ENCODE measurements at places on chromosomes 13 and 19.

DNA sequence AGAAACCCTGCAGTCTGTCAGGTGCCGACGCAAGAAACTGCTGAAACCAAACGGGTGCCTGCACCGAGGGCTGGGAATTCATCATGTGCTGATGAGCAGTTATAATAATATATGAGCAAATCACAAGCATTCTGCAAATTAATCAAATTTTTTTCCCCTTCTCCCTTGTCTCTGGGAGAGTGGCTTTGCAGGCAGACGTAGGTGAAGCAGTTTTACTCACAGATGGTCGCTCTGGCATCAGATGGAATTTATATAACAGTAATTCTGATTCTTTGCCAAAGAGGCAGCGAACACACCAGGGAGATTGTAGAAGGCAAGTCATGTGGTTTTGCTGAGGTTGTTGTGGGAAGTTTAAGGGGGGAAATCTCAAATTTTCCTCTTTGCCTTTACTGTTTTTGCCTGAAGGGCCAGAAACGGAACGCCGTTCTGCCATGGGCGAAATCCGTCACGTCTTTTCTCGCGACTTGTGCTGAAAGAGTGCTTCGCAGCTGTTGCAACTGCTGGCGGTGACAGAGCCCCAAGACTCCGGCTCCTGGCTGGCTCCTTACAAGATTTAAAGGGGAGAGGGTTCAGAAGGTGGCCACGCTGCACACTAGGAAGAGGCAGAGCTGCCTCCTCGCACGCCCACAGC lies 320.1 kb downstream of the ZNF536 start:
- DNase-seq: peak; percentile 41

- DNase-seq: no peak
Measured at GRCh38 chr13:91353494-91353893, 6.0 kb downstream of the MIR17HG start.

DNA sequence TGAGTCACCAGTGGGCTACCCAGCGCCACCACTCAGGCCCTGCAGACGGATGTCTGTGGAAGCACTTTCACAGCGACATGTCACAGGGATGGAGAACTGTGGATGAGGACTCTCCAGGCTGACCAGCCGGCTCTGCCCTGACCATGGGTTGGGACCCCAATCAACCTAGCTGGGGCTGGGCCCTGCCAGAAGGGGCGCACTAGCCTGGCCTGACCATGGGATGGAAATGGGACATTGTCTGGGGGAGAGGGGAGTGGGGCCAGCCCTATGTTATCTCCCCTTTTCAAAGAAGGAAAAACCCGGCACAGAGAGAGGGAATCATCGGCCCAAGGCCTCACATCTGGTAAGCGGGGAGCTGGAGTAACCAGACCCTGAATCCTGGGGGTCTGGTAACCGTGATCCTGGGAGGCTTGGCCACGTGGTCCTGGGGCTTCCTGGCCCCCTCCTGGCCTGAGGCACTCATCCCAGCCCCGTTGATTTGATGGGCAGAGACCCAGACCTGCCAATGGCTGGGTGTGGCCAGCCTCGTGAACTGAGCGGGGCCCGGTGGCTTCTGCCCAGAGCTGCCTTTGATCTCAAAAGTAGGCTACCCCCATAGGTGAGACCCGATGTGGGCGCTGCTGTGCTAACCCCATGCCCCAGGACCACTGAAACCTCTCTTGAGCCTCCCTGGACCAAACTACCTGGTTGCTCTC lies 11.2 kb upstream of the SLC7A10 start:
- no peak for DNase-seq

GRCh38 chr13:111049791-111050538 lies 65.1 kb upstream of the ARHGEF7 start:
- DNase-seq: peak; percentile 68

DNA sequence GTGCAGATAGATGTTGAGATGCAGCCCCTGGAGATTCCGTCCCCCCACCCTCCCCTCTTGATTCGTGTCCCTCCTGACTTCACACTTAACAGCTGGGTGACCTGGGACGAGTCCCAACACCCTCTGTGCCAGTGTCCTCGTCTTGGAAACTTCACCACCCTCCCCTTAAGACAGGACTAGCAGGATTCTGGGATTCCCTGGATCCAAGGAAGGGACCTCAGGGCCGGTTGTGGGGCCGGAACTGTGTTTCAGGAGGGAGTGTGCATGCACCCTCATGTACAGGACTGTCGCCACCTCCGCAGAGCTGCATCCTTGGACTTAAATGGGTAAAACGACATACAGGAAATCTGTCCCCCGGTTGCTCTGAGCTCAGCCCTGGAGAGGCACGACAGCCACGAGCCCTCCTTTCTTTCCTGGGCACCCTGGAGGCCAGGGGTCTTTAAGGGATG lies 990 bp downstream of the MYO9B start:
- DNase-seq: peak; percentile 42

DNA sequence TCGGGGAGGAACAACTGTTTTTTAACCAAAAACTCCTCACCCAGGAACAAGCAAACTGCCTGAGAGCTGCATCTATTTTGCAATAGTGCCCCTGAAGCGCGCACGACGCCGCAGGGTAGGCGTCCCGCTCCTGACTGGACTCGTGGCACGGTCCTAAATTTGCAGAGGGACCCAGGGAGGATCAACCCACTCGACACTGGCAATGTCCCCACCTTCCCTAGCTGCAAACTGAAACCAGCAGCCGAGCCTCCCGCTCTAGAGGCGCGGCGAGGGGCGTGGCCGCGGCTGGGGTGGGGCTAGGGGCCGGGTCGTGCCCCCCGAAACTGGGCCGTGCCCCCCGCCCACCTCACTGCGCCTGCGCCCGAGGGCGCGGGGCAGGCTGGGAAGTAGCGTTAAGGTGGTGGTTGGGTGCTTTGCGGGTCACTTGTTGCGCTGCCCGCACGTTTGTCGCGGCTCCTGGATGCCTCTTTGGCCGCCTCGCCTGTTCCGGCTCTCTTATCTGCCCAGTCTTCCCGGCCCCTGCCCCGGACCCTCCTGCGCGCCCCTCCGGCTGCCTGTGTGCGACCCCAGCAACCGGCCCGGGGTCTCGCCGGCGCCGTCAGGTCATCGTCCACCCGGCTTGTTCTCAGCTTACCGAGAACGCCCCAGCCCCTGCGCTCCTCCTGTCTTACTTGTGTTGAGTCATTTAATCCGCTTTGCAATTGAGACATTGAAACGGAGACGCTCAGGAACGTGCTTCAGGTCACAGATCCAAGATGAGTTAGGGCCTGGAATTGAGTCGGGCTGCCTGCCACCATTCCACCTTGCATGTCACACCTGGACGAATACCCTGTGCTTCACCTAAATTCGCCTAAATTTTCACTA lies 37.9 kb upstream of the LSM14A start:
- DNase-seq: peak; percentile 80

DNA sequence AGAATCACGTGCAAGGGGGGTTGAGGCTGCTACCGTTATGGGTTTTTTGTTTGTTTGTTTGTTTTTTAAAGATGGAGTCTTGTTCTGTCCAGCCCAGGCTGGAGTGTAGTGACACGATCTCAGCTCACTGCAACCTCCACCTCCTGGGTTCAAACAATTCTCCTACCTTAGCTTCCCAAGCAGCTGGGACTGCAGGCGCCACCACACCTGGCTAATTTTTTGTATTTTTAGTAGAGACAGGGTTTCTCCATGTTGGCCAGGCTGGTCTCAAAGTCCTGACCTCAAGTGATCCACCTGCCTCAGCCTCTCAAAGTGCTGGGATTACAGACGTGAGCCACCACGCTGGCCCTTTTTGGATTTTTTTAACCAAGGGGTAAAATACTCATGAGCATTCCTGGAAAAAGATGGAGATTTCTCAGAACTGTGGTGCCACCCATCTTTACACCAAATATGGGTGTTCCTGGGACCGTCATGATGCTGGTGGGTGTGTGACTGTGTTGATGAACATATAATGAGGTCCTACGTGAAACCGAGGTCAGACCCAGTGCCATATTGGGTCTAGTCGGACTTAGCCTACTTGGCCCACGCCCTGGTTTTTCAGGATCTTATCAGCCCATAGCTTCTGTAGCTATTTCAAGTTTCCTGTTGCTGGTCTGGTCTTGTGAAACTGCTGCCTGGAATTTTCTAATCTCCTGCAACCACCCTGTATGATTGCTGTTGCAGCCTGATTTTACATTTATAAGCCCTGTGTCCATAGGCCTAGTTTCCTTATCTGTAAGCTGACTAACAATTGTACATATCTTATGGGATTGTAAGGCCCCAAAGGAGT lies 6.2 kb downstream of the PPP1R15A start:
- DNase-seq: peak; percentile 62

DNA sequence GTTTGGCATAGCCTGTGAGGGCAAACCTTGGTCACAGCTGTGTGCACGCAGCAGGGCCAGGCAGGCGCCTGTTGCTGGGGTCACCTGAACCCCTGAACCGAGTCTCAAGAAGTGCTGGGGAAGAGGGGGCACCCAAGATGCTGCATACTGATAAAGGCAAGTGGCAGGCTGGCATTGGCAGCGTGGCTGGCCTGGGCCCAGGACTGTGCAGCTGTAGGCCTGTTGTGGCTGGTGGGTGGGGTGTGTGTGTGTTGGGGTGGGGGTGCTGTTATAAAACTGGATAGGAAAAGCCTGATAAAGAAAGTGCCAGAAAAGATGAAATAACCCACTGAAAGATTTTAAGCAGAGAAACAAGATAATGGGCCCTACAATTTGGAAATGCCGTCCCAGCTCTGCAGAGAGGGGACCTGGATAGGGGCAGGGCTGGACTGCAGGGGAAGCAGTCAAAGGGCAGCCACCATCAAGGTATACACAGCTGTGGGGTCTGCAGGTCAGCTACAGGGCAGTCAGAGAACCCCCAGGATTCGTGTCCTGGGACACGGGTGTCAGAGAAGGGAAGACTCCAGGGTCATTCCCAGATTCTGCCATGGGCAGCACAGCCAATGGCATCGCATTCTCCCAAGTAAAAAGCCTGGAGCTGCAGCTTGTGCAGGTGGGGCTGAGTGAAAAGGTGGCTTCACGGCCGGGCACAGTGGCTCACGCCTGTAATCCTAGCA lies 33.2 kb downstream of the CILP2 start:
- no peak for DNase-seq

DNA sequence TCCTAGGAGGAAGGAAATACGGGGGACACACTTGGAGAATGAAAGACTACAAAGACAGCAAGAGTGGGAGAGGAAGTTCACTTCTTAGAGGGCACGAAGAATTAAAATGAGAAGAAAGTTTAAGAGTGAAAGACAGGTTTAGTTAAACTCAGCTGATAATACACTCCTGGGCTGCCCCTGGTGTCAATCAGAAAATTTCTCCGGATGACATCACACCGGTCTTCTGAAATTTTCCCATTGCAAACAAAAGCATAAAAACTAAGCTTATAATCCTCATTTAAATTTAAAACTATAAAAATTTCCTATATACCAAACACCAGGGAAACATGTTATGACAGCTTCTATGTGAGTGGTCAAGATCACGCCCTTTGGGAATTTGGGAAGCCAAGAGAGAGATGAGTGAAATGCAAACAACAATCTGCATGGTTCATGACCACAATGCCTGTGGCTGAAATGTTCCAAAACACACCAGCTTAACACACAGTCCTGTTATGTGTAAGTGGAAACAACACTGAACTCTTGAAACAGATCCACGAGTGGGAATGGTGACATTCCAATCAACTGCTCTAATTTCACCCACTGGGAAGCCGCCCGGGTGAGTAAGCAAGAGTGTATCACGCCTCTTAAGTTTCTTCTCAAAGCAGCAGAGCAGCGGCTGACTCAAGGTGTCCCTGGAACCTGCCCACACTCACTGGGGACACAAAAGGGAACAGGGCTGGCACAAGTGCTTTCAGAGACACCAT lies 49.0 kb downstream of the BRD4 start:
- peak; percentile 79 for DNase-seq

GRCh38 chr19:40716031-40716481 lies 630 bp downstream of the COQ8B start:
- DNase-seq: no peak

DNA sequence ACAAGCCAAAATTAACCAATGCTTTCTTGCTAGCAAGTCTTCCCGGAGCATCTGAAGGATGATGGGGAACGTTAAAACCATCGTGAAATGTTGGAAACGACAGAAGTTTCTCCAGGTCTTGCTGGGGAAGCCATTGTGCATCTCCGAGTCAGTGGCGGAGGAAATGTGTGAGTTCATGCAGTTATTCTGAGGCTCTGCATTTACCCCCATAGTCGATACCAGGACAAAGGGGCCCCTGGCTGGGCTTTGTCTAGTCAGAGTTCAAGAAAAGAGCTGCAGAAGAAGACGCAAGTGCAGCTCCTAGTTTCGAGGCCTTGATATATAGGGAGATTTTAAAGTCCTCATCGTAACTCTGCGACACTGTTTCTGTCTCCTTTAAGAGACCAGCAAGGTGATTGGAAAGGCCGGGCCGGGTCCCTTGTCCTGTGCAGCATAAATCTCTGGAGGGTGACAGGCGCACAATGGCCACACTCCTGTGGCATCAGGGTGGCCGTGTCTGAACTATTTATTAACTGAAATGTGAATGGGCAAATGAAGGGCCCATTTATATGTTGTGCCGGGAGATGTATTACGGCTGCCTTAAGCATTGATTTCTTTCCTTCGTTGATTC lies 172.0 kb downstream of the TEX29 start:
- no peak for DNase-seq

- DNase-seq: peak; percentile 34
Measured at GRCh38 chr19:57830071-57830602, at the start of gene ZNF587B. ZNF587B (plus strand) TSS chr19:57830299; CDS start chr19:57830529, 230 bp downstream.

GRCh38 chr19:48443256-48443655 lies 2.5 kb upstream of the GRWD1 start:
- DNase-seq: peak; percentile 56

DNA sequence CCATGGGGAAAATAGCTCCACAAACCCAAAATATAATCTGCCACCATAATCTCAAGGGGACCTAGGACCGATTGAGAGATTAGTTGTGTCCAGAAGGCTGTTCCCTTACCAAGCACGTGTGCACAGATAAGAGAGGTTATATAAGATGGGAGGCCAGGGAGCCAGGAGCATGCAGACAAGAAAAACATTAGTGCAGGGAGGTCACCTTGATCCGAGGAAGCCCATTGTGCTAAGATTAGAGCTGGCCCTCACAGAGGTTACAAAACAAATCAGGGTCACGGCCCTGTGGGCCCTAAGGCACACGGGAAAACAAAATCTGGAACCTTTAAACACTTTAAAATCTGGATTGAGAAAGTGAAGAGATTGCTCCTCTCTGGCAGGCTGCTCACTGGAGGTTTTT lies 37.7 kb downstream of the RGCC start:
- DNase-seq: no peak

DNA sequence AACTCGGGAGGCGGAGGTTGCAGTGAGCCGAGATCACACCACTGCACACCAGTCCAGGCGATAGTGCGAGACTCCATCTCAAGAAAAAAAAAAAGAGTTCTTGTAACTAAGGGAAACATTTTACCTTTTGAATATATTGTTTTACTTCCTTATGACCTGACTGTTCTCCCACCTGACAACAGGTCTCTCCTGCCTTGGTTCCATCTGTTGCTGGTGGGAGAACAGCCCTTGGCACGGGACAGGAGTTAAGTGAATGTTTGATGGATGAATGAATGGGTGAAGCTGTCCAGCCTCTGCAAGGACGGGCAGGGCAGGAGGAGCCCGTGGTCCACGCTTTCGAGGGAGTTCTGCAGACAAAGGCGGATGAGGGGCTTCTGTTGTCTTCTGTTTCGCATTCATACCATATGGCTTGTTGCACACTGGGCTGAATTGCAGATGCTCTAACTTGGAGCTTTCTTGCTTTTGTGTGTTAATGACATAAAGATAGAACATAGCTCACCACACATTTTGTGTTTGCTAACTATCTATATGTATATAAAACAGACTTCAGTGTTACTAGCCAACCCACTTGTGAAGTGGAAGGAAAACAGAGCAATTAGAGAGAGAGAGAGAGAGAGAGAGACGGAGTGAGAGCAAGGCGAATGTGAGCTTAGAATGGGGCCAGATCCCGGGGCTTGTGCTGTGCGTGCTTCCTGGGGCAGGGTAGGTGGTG lies 16.2 kb upstream of the CCNE1 start:
- no peak for DNase-seq

All from adipocyte (in vitro differentiated cells).